ENCODE measurements at places on chromosomes 4 and X.

DNA sequence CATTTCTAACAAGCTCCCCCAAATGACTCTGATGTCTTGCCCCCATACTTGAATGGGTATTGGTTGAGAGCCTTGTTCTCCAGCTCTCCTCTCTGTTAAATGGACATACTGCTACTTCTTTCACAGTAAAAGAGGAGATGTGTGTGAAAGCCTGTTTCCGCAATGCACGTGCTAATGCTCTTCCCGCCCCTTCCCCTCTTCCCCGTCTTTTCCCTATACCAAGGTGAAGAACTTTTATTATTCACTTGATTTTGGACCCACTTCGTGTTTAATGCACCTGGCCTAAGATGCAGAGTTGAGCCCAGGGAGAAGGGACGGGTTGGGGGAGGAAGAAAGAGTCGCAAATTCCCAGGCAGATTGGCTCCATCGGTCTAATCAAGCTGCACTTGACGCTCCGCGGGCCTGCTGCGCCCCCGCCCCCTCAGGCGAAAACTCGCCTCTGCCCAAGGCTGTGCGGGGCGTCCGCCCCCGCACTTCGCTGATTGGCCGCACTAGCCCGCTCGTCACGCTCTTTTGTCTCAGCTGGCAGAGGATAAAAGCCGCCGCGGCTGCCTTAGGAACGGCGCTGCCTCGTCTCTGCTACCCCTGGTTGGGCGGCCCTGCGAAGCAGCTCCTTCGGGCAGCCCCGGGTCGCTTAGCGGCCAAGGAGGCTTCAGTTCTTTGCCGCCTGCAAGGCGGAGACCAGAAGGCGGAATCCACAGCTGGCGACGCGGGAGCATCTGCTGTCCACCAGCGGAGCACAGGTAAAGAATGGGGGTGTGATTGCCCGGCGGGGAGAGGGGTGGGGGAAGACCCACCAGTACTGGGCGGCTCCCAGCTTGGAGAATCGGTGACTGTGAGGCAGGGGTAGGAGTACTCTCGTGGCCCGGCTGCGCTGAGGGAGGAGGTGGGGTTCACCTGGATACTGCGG, at the start of gene ZCCHC12:
Gene ZCCHC12 (plus strand): TSS at position 562 of the 910 bp plus-strand sequence. CDS start 1,421 bp downstream, outside the sequence.
- peak; percentile 64 for DNase-seq

DNA sequence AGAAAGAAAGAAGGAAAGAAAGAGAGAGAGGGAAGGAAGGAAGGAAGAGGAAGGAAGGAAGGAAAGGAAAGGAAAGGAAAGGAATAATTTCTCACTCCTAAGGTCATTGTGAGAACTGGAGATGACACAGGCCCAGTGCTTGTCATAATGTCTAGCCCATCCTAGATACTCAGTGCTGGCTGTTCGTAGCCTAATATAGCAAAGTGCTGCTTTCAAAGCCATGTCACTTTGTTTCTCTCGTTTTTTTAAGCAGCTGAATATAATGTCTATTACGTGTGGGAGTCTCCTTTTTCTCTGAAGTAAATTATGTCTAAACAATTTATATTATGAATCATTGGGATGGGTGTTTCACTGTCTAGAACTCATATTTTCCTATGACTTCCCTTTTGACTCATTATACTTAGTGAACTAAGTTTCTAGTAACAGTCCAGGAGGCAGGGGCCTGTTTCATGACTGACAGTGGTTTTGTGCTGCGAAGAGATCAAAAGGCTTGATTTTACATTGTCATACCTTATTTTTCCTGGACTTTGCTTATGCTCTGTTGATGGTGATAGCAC, 327.0 kb upstream of the ZFP42 start:
- DNase-seq, result no peak

GRCh38 chr4:72388521-72388920, 180.5 kb downstream of the ADAMTS3 start:
- DNase-seq, result no peak

GRCh38 chr4:113052379-113052951, 3.0 kb downstream of the ANK2 start:
- no peak for DNase-seq

DNA sequence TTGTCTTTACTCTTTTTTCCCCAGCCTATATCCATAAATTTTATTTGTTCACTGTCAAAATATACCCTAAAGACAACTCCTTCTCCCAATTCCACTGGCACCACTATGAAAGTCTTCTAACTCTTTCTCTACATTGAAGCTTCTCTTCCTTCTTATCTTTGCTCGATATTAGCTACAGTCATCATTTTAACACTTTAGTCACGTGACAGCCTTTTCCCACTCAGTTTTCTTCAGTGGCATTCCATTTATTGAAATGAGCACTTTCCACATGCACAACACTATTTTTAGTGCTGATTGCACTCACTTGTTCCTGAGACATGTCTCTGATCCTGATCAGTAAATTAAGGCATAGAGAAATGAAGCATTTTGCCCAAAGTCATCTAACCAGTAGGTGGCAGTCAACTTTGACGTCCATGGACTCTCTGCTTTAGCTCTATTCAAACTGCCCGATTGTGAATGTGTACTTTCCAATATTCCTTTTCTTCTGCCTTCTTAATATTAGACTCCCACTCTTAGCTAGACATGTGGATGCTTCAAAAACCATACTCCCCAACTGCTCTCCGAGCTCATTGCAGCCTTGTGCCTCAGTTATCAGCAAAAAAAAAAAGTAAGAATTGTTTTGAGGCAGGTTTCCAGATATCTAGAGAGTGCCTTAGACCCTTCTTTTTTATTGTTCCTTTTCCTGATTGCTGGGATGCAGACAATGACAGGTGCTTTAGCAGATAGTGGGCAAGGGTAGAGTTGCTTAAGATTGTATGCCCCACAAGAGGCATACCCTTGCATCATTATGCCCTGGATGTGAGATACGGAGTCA, 394.4 kb upstream of the ADGRL3 start:
- no peak for DNase-seq

- DNase-seq, result no peak
Measured at GRCh38 chr4:77593101-77593500, 12.5 kb upstream of the CXCL13 start.

- no peak for DNase-seq
Measured at GRCh38 chrX:69305333-69306062, 140.2 kb upstream of the PJA1 start.

- no peak for DNase-seq
Measured at GRCh38 chrX:56762220-56762619, 33.2 kb downstream of the NBDY start.

DNA sequence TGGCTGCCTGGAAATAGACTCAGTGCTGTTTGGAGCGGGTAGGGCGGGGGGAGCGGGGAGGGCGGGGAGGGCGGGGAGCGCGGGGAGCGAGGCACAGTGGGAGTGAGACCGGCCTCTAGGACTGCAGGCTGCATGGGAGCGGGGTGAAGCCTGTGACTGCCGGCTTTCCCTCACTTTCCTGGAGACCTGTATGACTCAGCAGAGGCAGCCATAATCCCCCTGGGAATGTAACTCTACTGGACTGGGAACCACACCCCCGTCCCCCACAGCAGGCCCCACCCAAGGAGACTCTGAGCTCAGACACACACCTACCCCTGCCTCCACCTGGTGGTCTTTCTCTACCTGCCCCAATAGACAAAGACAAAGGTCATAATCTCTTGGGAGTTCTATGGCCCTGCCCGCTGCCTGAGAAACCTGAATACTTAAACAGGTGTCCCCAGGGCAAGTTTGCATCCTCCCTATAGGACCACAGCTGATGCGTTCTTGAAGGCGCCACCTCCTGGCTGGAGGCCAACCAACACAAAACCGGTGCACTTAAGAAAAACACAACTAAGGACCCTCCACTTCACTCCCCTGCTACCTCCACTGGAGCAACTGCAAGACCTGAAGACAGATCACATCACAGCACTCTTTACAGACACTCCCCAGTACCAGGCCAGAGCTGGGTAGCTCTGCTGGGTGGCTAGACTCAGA, 18.0 kb downstream of the HDAC8 start:
- DNase-seq, result no peak

- no peak for DNase-seq
Measured at GRCh38 chr4:13892739-13893105, 265.2 kb upstream of the BOD1L1 start.

GRCh38 chrX:17632942-17633341, 104.4 kb upstream of the SCML1 start:
- DNase-seq, result no peak

DNA sequence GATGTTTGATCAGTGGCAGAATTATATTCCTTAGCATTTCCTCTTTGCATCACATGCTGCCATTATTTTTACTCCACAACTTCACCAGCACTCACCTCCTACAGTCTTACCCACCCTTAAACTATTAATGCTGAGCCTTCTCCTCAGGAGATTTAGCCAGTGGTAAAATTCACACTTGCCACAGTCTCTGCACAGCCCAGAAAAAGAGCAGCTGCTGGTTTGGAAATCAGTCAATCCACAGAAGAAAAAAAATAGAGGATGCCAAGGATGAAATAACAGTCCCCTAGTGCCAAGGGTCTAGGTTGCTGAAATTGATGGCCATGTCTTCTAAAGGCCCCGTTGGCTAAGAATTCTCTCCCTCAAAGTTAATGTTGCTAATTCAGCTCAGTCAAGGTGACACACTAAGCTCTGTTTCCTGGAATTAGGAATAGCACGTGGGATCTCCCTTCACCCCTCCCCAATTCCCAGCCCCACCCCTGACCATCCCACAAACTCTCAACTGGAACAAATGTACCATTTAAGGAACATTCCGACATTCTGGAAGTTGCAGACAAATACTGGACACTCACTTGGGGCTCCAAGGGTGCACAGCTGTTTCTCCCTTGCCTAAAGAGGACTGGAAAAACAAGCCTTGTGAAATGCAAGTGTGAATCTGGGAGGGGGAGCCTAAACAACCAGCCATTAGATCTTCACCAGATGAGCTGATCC, 5.7 kb downstream of the ATP1B4 start:
- no peak for DNase-seq

DNA sequence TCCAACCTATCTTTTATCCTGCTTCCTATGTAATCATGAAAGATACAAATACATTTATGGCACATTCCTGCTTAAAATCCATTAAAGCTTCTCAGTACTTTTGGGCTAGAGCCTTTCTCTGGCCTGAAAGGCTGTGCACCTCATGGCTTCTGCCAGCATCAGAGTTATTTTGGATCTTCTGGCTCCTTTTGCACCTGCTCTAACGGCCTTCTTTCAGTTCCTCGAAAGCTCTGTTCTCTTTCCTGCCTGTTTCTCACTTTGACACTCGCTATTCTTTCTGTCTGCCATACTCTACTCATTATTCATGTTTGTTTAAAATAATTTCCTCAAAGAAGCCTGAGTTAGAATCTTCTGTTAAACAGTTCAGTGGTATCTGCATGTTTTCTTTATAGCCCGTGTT, 86.0 kb downstream of the LRP2BP start:
- DNase-seq, result no peak

DNA sequence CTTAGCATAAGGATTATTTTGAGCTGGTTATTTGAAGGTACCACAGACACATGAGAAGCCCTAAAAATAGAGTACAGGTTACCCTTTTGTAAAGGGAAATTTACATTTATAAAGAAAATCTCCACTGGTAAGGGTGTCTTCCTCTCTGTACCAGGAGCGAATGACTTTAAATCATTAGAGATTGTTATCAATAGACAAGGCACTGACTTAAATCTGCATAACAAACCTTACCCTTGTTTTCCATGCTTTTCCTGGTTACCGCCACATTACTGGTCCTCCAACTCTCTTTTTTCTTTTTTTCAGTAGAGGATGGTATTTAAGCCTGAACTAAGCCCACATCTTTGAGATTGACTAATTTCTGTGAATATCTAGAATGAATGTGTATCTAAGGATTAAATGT, 129.8 kb downstream of the SLC7A11 start:
- DNase-seq, result no peak

- DNase-seq, result no peak
Measured at GRCh38 chrX:54248309-54248708, 65.3 kb upstream of the FAM120C start.

GRCh38 chr4:52684896-52685295, 25.8 kb upstream of the USP46 start:
- DNase-seq, result no peak

GRCh38 chr4:183986971-183987946, 82.2 kb downstream of the STOX2 start:
- DNase-seq, result peak; percentile 88

- DNase-seq, result no peak
Measured at GRCh38 chrX:12741416-12741815, 49.8 kb upstream of the PRPS2 start.
